NCI-H1092 (cell line): ENCODE measurements at places on chromosomes 3 and 15.

- DNase-seq: peak; percentile 1
Measured at GRCh38 chr15:95326431-95327182, 1003.9 kb upstream of the NR2F2 start.

DNA sequence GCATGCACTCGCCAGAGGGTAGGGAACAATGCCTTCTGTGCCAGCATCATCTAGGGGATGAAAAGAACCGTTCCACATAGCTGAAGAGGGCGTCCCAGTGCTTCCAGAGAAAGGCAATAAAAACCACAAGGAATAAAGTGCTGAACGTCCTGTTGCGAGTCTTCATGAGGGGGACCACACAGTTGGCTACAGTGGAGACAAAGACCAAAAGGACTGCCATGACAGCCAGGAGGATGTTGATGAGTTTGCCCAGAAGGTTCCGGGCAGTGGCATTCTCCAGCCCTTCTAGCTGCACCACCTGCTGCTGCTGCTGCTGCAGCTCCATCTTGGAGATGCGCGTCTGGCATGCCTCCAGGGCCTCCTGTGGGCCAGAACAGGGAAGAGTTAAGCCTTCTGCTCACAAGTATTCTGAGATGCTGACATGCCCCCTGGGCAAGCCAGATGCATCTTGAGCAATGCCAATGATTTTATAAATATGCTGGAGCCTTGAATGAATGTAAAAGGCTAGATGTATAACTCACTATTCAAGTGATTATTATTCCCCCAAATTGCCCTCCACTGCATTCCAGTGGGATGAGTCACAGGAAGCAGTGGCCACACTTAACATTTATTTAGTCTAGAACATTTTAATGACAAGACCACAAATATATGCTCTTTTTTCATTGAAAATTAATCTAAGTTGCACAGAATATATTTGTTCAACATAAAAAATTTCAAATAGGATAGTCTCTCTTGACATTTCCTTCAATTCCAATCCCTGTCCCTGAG, 45.1 kb upstream of the PLXND1 start:
- DNase-seq: no peak

- DNase-seq: no peak
Measured at GRCh38 chr15:50938525-50938924, 30.0 kb downstream of the AP4E1 start.

GRCh38 chr15:91895051-91895450, 41.5 kb downstream of the SLCO3A1 start:
- DNase-seq: no peak

DNA sequence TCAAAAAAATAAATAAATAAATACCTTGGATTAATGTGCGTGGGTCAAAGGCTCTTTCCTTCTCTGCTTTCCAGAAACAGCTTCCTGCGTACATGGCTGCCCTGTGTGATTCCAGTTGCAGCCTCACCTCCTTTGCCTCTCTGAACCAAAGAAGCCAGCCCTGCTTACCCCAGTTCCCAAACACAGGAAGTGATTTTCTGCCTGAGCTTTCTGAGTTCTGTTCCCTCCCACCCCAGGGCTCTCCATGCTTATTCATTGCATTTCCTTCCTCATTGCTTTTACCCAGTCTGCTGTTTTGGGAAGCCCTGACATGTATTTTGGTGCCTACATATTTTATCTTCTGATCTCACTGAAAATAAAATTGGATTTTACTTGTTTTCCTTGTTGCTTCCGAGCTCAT, 15.4 kb downstream of the ZSCAN2 start:
- no peak for DNase-seq

- no peak for DNase-seq
Measured at GRCh38 chr15:40307421-40308211, at the start of gene PLCB2. Gene PLCB2 (minus strand): TSS chr15:40307935. CDS start chr15:40307672, 263 bp downstream.

DNA sequence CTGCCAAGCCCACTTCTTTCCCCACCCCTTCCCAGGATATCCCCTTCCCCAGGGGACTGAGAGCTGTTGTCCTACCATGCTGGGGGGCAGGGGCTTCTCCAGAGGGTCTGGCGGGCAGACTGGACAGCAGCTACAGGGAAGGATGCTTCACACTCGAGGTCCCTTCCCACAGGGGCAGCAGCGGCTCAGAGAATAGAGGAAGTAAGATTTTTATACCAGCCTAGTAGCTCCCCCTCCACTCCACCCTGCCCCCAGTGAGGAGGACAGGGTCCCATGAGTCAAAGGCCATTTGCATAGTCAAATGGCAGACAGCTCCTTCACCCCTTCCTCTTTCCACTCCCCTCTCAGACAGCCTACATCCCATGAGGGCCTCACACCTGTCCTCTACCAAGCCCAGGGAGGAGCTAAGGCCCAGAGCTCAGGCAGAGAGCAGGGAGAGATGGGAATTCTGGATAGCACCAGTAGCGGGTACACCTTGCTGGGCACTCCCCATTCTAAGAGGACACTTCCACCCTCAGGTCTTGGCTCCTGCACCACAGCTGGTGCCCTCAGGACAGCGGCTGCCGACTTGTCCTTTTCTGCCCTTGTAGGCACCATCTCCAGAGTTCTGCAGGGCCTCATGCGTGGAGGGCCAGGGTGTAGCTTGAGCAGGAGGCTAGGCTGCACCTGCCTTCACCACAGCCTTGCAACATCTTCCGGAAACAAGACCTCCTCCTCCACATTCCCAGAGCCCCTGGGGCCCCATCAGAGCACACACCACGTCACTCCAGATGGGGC, at the start of gene TLR9:
TLR9 (minus strand) TSS at position 194 of the 777 bp plus-strand sequence; CDS start at position 78, 116 bp downstream.
- no peak for DNase-seq

DNA sequence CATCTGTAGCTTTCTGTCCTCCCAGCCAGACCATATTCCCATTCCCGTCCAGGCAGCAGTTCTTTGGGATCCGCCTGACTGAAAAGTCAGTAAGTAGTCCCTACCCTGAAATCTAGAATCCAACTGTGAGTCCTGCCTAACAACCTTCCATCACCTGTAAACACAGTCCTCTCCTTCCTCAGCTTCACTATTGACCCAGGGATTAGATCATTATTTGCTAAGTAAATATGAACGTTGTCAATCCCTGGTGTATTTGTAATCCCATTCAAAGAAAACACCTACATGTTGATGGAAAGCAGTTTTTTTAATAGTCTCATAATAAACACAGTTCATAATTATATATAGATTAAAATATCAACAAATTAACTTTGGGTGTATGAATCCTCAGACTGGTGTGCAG, 732 bp downstream of the SAXO2 start:
- no peak for DNase-seq

DNA sequence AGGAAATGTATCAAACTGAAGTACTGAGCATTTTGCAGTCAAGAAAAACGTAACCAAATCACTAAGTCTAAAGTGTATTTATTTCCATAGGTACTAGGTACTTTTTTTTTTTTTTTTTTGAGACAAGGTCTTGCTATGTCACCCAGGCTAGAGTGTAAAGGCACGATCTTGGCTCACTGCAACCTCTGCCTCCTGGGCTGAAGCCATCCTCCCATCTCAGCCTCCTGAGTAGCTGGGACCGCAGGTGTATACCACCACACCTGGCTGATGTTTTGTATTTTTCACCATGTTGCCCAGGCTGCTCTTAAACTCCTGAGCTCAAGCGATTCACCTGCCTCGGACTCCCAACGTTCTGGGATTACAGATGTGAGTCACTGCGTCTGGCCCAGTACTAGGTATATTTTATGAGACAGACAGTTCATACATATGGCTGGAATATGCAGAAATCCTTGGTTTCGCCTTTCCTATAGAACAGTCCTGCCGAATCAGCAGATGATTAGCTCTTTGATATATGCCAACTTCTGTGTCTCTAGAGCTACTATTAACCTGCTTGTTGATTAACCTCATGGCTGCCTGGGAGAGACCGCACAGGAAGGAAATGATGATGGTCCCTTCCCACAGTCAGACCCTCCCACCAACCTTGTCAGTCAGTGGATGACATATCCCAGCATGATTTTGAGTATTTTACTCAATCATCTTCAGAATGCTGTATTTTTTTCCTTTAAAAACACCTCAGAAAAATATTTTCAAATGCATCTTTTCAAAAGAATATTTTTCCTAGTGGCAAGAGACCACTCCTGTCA, 32.3 kb downstream of the TMOD3 start:
- no peak for DNase-seq

- DNase-seq: no peak
Measured at GRCh38 chr15:78943692-78944091, 1.2 kb downstream of the CTSH start.

GRCh38 chr15:101528917-101529299, 39.4 kb upstream of the PCSK6 start:
- DNase-seq: no peak

DNA sequence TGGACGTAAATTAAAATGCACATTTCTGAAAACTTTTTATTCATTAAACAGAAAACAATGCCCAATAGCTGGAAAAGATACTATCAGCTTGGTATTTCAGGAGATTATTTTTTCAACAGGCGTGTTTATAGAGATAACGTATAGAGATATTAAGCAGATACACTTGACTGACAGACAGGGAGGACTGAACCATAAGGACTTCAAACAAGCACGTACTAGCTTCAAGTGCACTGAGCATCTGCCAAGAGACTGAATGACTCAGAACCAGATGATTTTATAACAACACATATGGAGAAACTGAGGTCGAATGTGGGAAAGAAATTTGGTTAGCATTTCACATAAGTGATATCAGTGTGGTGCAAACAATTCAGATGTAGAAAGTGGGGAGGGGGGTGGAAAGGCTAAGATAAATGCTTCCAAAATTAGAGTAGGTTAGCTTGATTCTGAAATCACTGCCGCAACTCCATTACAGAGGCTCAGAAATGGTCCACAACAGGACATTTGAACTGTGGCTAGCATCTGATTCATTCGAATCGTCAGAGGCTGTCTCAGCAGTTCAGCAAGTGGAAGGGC, 103.5 kb downstream of the SEMA6D start:
- no peak for DNase-seq

DNA sequence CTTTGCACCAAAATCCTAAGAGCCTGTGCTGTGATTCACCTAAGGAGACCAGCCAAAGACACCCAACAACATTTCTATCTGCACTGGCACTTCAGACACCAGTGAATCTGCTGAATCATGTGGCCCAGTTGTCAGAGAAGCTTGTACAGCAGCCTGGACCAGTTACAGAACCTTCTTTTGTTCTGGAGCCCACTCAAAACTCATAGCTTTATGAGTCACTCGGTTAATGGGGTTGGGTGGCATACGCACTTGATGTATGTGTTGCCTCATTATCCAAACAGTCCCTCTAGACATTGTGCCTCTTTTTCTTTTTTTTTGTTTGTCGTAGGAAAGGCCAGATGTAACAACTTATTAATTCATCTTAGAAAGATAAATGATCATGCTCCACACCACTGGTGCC, 25.6 kb upstream of the GOLGA6L2 start:
- no peak for DNase-seq

- DNase-seq: no peak
Measured at GRCh38 chr3:19891740-19892139, 42.3 kb downstream of the EFHB start.
